Keratinocyte (primary cell): ENCODE measurements at places on chromosomes 2 and 18.

DNA sequence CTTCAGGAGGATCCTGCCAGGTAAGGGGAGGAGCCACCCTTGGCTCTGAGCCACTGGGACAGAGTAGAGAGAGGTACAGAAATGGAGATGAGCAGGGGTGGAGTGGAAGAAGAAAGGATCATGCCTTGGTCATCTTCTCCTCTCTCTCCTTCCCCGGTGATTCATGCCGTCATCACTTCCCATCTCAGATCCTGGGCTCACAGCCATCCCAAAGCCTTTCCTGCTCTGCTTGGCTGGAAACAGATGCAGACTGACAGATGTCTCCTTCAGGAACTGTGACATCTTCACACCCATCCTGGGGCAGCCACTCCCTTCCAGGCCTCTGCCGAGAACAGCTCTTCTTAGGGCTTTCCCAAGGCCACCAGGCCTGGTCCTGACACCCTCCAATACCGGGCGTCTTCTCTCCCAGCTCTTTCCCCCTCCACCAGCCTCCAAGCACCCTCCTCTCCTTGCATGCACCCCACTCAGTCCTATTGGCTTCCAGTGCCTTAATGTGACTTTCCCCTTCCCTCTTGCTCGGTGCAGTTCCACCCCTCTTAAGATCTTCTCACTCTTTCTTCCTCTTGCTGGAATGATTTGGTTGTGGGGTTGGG, 58.3 kb upstream of the TNP1 start:
- DNase-seq = peak; percentile 86

- DNase-seq = no peak
These were observed 192.9 kb upstream of the SMAD2 start for GRCh38 chr18:48123324-48123723.

GRCh38 chr18:70335892-70336726, 47.3 kb downstream of the SOCS6 start:
- peak; percentile 52 for DNase-seq

- no peak for DNase-seq
These were observed 14.9 kb downstream of the CEBPZOS start for GRCh38 chr2:37211212-37211611.

DNA sequence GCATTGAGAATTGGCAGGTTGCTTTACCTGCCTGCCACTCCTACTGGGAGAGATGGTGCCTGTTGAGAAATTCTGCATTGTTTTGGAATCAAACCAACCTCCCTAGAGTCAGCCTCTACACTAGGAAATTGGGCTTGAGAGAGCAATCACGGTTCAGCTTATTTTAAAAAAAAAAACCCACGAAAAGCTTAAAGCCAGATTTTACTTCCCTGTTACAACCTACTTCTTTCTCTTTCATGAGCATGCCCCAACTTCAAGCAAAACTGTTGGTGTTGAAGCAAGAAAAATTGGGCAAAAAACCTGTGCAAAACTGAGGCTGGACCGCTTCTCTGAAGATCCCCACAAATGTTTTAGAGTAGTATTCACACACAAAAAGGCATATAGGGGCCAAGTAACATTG, 134.6 kb upstream of the ZEB2 start:
- no peak for DNase-seq

DNA sequence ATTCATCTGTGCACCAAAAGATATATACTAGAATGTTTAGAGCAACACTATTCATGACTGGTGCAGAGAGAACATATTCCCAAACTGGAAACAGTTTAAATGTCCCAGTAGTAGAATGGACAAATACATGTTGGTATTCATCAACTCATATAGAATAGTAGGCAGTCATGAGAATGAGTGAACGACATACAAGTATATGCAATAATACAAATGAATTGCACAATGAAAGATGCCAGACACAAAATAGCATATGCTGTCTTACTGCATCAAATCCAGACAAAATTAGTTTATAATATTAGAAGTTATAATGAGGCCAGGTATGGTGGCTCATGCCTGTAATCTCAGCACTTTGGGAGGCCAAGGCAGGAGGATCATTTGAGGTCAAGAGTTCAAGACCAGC, 8.3 kb upstream of the PRKAG3 start:
- no peak for DNase-seq

GRCh38 chr2:40962026-40962425, 510.1 kb upstream of the SLC8A1 start:
- no peak for DNase-seq

- DNase-seq = no peak
These were observed 818 bp upstream of the CCDC141 start for GRCh38 chr2:179050755-179051154.

GRCh38 chr18:24488824-24489493, 28.5 kb downstream of the HRH4 start:
- DNase-seq = no peak

GRCh38 chr18:55351980-55352714, 235.8 kb downstream of the TCF4 start:
- no peak for DNase-seq

DNA sequence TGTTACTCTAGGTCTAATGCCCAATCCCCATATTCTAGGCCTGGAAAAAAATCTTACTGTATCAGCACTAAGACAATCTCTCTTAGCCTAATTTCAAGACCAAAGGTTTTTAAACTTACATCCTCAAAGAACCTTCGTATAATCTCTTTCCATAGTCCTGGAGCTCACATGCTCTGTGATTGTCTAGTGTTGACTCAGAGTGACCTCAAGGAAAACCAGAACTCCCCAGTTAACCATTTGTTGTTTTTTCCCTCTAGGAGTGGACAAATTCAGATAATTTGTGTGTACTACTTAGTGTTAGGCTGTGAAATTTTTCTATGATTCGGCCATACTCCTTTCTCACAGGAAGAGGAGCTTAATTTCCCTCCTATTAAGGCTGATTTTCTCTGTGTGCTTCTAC, 536.1 kb downstream of the SLC4A3 start:
- no peak for DNase-seq

DNA sequence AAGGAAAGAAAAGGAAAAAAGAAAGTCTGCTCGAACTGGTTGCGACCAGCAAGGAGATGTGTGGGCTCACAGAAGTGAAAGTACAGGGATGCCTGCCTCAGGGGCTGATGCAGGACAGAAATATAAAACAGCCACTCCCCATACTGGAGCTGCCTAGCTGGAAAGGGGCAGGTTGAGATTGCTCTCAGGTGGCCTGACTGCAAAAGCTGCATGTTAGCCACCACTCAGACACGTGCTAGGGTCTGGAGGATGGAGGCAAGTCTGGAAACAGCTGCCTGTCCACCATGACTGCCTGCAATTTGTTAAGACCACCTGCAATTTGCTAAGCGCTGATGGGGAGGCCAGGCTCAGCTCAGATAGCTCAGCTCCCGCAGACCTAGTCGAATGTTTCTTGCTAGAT, 17.9 kb downstream of the B3GNT7 start:
- no peak for DNase-seq

DNA sequence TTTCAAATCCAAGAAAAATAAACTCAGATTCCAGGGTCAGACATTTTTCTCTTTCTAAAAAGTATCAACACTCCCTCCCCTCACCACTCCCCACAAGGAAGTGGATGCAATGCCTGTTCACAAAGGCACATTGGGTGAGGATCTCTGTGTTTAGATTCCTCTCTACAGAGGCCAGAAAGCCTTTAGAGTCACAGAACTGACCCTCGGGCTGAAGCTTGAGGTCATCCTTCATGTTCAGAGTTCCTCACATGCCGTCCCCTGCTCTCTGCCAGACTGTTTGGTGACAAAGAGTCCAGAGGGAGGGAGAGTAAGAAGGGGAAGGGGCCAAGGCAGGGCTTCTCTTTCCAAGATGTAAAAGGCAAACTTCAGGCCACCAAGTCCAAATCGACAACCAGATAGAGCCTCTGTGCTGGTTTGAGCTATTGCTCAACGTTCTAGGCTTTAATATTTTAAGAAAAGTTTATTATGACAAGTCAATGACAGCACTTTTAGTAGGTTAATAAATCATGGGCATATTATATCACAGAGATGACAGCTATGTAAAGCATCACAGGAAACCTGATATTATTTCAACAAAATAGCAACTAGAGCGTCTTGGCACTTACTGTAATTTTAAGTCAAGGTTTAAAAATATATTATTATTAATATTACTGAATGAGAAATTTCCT, 269.4 kb downstream of the ETAA1 start:
- no peak for DNase-seq

DNA sequence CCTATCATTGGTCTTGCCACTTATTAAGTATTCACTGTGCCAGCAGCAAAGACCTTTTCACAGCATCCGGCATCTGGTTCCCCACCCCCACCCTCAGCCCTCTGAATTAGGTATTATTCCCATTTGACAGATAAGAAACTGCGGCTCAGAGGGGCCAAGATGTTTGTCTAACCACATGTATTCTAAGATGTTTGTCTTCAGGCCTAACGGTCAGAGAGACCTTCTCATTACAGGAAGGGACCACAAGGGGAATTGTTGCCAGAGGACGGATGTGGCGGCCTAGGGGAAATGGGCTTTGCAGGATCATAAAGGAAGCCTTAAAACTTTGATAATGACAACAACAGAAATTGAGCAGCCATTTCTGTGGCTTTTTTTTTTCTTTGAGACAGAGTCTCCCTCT, 16.6 kb downstream of the NPPC start:
- no peak for DNase-seq

DNA sequence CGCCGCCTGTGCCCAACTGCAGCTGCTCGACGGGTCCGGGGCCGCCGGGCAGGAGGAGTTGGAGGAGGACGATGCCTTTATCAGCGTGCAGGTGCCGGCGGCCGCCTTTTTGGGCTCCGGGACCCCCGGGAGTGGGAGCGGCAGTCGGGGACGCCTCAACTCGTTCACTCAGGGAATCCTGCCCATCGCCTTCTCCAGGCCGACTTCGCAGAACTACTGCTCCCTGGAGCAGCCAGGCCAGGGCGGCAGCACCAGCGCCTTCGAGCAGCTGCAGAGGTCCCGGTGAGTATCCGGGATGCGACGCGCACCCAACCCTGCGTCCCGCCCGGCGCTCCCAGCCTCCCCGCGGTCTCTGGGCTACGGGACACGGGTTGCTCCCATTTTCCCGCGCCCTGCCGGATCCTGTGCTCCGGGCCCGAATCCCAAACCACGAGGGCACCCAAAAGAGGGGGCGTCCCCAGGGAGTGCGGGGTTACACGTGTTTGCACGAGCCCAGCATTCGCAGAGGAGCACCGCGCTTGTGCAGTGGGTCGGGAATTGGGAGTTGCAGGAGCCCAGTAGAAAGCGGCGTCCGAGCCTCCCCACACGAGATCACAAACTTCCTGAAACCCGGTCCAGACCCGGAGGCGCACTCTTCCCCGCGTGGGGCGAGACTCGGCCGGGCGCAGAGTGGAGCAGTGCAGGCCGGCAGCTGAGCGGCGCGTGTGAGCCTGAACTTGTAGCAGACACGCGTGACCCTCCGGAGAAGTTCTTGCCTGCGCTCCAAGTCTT, 1.2 kb downstream of the CABLES1 start:
- no peak for DNase-seq

GRCh38 chr18:49899657-49900330, 86.5 kb upstream of the ACAA2 start:
- DNase-seq = no peak

DNA sequence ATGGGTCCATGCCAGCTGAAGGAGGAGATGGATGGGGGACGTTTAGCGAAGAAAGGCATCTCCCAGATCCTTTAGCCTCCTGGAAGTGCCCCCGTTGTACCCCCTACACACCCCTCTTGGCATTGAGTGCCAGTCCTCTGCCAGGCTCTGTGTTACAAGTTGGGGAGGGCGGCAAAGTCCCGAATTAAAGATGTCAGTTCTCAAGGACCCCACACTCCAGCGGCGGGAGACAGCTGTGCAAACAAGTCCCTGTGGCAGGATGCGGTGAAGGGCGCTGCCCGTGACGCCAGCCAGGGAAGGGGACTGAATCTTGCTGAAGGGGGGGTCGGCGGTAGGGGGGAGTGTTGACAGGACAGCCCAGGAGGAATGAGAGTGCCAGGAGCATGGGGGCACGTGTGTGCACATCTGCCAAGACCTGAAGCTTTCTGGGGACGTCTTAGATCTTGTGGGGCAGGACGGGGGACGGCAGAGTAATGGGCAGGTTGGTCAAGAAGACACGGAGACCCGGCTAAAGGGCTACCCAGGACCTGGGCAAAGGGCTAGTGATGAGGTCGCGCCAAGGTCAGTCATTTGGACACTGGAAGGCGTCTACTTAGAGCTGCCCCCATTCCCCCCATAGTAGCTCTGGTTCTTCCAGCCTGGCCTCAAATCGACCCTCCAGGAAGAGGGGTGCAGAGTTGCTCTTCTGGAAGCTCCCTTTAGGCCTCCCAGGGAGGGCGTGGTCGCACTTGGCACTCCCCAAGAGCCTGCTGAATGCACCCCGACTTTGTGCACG, 2.8 kb upstream of the CTDSP1 start:
- no peak for DNase-seq

GRCh38 chr18:63322206-63322605, 2.6 kb upstream of the BCL2 start:
- DNase-seq = no peak

DNA sequence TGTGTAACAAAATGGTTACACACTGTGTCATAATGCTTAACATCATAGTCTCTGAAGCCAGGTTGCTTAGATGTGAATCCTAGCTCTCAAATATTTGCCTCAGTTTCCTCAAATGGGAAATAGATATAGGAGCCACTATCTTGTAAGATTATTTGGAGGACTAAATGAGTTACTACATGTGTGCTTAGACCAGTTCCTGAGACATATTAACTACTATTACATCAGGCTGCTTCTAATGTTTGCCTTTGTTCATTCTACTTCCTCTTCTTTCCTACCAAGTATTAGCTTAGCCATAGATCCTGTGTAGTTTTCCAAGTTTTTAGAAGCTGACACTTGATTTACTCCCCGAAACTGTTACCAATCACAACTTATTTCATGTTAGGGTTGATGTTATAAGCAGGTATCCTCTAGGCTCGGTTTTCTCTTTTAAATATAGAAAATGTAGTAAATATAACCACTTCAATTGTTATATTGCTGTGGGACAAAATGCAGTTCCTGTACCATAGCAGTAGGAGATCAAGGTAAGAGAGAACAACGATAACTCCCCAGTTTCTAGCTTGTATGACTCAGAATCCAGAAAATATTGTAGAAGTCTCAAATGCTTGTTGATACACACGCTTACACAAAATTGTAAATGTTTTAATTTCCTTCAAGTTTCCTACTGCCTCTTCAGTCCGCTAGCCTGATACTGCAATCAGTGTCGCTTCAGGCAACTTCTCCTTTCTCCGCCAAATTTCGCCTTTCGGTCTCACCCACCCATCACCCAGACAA, 751 bp upstream of the DNAJC10 start:
- DNase-seq = no peak
